ENCODE measurements at places on chromosomes 6 and 20. TPM values are rescaled to one million over a fixed set of nuclear protein-coding genes. Genes with fewer than 3 reads are reported as not detected.

Gene EDN3
- 85.8 TPM for total RNA-seq

Gene GSTA4
- 59.2 TPM for total RNA-seq

DNA sequence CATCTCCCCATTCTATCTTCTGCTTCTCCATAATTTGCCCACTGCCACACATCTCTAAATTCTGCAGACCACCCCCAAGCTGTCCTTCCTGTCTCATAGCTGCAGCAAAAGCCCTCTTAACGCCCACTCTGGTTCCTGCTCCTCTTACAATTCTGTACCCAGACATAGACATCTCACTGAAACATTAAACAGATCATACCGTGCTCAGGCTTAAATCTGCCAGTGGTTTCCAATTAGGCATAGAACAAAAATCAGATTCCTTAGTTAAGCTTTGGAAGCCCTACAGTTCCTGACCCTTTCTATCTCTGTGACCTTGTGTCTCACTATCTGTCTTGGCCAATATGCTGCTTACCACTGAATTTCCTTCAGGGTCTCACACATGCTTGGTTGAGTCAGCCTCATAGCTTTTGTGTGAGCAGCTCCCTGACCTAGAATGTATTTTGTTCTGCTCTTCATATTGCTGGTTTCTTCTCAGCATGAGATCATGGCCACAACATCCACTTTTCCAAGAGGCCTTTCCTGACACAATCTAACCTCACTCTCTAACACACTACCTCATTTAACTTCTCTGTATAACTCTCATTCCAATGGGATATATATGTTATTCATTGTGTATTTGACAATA, 749.7 kb downstream of the MAFB start:
- no peak overlapping the region for H3K27ac ChIP-seq
- no peaks in the 10 kb centered on the region for H3K4me1 ChIP-seq
- no peak overlapping the region for H3K4me3 ChIP-seq
- DNase-seq = no peak
- no peaks in the 10 kb centered on the region for H3K36me3 ChIP-seq
- no peaks in the 10 kb centered on the region for H3K27me3 ChIP-seq

Gene HMGCLL1
- total RNA-seq = 9.5 TPM

DNA sequence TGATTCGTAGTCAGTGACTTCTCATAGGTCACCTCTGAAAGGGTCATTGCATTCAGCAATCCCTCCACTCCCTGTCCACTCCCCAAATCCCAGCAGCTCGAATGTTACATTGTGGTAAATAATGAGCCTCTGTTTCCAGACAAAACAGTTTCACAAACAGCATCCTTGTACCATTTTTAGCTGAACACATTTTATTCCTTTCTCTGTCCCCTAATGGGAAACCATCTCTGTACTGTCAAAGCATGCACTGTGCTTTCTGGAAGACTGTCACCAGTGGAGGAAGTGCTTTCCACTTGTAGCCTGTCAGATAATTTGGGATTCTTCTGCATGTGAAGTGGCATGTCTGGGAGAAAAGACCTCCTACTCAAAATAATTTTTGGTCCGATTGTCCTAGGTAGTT, 82.0 kb downstream of the SLC35F1 start:
- H3K4me3 ChIP-seq = no peak overlapping the region
- H3K27me3 ChIP-seq = no peaks in the 10 kb centered on the region
- no peak for DNase-seq
- no peaks in the 10 kb centered on the region for H3K36me3 ChIP-seq
- no peak overlapping the region for H3K27ac ChIP-seq

DNA sequence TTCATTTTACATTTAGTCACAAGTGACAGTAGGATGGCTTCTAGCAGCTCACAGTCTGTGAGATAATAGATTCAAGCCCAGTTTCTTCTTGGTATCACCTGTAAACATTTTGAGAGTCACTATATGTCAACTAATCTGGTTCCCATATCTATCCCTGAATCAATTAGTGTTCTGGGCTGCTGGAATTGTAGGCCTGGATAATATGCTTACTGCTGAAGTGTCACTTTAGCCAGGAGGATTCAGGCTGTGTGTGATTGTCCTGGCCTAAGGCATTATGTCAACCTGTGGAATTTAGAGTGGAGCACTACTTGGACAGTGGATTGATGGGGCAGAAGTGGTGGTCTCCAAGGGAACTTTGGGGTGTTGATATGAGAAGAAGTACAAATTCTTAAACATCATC, 1071.8 kb upstream of the CITED2 start:
- H3K36me3 ChIP-seq = no peaks in the 10 kb centered on the region
- no peak overlapping the region for H3K4me3 ChIP-seq
- no peak for DNase-seq
- H3K27ac ChIP-seq = no peak overlapping the region
- H3K27me3 ChIP-seq = no peaks in the 10 kb centered on the region

DNA sequence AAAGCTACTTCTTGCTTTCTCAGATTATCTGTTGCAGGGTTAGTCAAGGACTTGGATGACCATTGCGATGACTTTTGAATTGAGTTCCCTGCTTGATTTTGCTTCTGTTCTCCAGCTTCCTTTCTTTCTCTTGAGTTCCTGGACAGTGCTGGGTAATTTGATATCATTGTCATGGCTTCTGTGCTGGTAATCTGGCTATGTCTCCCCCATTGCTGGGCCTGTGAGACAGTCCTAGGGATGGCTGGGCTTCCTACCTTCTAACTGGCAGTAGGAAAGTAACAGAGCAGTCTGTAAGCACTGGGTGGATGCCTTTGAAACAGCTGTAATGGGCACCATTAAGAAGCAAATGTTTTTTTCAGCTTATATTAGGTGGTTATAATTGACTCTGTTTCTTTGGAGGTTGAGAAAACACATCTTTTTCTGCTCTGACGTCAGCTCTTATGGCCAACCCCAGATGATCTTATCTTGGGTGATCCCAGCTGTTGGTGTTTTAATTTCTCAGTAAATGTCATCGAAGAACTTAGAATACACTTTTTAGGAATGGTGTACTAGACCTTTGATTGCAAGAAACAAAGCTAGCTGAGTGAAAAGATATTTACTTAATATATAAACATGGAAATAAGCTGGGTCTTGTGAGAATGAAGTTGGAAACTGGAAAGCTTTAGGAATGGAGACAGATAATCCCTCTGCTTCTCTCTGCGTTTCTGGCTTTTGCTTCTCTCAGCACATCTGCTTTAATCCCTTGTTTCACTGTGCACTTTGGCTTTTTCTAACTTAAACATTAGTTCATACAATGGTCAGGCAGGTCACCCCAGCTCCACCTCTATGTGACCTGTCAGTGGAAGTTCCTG, 195.0 kb upstream of the MAN1A1 start:
- H3K4me1 ChIP-seq = no peaks in the 10 kb centered on the region
- DNase-seq = no peak
- no peaks in the 10 kb centered on the region for H3K36me3 ChIP-seq
- no peak overlapping the region for H3K4me3 ChIP-seq
- H3K27me3 ChIP-seq = no peaks in the 10 kb centered on the region

DNA sequence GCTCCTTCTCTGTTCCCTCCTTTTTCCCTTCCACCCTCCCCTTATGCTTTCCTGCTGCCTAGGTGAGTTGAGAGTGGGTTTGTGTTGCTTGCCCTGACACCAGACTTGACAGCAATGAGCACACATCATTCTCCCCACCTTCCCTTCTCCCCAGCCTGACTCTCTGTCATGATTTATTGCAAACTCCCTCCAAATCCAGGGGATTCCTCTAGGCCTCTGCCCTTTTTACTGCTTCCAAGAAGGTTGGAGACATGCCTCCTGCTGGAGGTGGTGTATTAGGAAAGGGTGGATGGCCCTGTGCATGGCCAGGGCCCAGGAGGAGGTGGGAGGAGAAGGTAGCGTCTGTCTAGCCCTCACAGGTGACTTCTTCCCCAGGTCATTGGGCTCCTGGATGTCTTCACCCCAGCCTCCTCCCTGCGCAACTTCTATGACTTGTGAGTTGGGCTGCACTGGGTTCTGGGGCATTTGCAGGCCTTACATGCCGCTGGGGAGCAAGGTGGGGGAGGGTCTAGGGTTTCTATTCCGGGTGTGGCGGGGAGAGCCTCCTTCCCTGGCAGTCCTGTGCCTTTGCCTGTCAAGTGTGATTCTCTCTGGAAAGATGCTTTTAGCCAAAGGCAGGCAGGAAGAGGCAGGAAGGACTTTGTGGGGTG, 2.1 kb downstream of the MAPK13 start:
- H3K36me3 ChIP-seq = no peaks in the 10 kb centered on the region
- no peaks in the 10 kb centered on the region for H3K4me1 ChIP-seq
- no peak overlapping the region for H3K27ac ChIP-seq
- no peak overlapping the region for H3K4me3 ChIP-seq

Gene LTA
- 0.30 TPM for total RNA-seq

Gene SLPI
- 57.4 TPM for total RNA-seq

- H3K27ac ChIP-seq = peak overlapping the region; percentile 44
- no peaks in the 10 kb centered on the region for H3K27me3 ChIP-seq
- no peaks in the 10 kb centered on the region for H3K4me1 ChIP-seq
- no peaks in the 10 kb centered on the region for H3K36me3 ChIP-seq
- DNase-seq = peak; percentile 55
These were observed 22.2 kb upstream of the PNPLA1 start for GRCh38 chr6:36247693-36248092.

DNA sequence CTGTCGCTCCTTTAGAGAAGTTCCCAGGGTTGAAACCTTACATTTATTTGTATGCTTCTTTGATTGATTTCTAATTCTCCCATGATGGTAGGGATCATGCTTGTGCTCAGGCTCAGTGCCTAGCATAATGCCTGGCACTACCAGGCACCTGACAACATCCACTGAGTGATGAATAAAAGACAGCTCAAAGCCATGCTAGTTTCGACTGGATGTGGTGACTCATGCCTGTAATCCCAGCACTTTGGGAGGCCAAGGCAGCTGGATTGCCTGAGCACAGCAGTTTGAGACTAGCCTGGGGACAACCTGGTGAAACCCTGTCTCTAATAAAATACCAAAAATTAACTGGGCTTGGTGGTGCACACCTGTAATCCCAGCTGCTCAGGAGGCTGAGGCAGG, 11.6 kb upstream of the CD164 start:
- H3K36me3 ChIP-seq = no peaks in the 10 kb centered on the region
- no peak for DNase-seq
- no peaks in the 10 kb centered on the region for H3K4me1 ChIP-seq

Gene DOK5
- not detected for total RNA-seq

DNA sequence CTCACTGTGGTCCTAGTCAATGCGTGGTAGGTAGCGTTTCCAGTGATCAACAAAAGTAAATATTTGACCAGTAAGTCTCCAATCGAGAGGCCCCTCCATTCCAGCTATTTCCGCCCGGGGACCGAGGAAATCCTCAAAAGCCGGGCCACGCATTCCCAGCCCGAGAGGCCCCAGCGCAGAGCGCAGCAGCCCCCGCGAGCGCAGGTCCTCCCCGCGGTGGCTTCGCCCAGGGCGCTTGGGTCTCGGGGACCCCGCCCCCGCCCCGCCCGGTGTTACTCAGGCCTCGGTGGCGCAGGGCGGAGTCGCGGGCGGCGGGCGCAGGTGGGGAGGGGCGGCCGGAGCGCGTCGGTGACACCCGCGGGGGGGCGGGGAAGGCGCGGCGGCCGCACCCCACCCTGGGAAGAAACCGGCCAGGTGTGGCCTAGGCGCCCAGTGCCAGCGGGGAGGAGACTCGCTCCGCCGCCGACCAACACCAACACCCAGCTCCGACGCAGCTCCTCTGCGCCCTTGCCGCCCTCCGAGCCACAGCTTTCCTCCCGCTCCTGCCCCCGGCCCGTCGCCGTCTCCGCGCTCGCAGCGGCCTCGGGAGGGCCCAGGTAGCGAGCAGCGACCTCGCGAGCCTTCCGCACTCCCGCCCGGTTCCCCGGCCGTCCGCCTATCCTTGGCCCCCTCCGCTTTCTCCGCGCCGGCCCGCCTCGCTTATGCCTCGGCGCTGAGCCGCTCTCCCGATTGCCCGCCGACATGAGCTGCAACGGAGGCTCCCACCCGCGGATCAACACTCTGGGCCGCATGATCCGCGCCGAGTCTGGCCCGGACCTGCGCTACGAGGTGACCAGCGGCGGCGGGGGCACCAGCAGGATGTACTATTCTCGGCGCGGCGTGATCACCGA, at the start of gene DSP:
Gene DSP (plus strand): TSS at position 497 of the 890 bp plus-strand sequence. CDS start 245 bp downstream, at position 742.
- H3K4me3 ChIP-seq = peak within 1 kb of the TSS; percentile 48
- H3K4me1 ChIP-seq = no peaks in the 10 kb centered on the region
- no peak for DNase-seq
- H3K27ac ChIP-seq = peak within 1 kb of the TSS; percentile 18
- peaks cover 26% of the 10 kb centered on the region for H3K27me3 ChIP-seq

DNA sequence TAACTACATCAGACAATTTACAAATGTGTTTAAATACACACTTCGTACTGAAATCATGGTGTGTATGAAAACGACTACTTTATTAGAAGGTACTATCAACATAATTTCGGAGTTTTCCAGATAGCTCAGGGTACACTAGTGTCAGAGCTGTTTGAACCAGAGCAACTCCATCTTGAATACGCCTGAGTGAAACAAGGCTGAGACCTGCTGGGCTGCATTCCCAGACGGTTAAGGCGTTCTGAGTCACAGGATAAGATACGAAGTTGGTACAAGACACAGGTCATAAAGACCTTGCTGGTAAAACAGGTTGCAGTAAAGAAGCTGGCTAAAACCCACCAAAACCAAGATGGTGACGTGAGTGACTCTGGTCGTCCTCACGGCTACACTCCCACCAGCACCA, 167.6 kb downstream of the THBS2 start:
- no peaks in the 10 kb centered on the region for H3K27me3 ChIP-seq
- no peak for DNase-seq
- H3K27ac ChIP-seq = no peak overlapping the region
- H3K4me3 ChIP-seq = no peak overlapping the region

Gene CLDN20
- total RNA-seq = 1.5 TPM

Gene CLVS2
- total RNA-seq = 0.14 TPM

Gene NR2E1
- not detected for total RNA-seq

DNA sequence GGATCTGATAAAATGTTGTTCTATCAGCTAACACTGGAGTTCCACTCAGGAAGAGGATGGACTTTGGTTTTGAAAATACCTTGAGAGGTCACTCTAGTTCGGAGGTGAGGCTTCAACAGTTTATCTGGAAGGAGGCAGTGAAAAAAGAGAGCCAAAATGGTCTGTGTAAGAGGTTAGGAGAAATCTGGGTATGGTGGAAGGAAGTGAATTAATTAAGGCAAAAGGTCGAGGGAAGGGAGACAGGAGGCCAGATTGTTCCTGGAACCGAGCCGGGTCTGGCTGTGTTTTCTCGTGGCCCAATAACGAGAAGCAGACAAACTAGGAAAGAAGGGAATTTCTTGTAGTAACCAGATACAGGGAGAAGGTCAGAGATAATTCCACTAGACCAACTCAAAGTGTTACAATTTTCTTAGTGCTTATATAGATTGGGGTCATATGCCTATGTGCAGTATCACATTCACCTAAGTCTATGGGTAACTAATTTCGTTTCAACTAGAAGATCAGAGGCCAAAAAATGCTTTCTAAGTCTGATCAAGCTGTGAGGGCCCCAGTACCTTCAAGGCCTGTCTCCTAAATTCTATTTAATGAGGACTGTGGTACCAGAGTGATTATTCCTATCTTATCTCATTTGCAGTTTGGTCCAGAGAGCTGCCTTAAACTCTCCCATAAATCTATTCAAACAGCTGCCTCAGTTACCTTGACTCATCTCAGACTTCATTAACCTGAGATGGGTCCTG, 96.0 kb upstream of the SNX9 start:
- DNase-seq = peak; percentile 80
- no peak overlapping the region for H3K4me3 ChIP-seq
- H3K4me1 ChIP-seq = no peaks in the 10 kb centered on the region
- no peaks in the 10 kb centered on the region for H3K27me3 ChIP-seq
- peak overlapping the region; percentile 71 for H3K27ac ChIP-seq

GRCh38 chr20:58135441-58136148, 92.9 kb downstream of the ANKRD60 start:
- DNase-seq = peak; percentile 13
- H3K4me3 ChIP-seq = no peak overlapping the region
- H3K4me1 ChIP-seq = no peaks in the 10 kb centered on the region
- H3K27ac ChIP-seq = no peak overlapping the region
- H3K36me3 ChIP-seq = no peaks in the 10 kb centered on the region
